ENCODE measurements at places on chromosomes 4 and X.
A peak's percentile ranks its signal among the peaks of the same experiment; 100 is the strongest.

GRCh38 chr4:184755278-184755677 lies 21.4 kb upstream of the CENPU start:
- DNase-seq: no peak

GRCh38 chrX:50114113-50114512 lies 86.7 kb downstream of the AKAP4 start:
- DNase-seq: no peak

DNA sequence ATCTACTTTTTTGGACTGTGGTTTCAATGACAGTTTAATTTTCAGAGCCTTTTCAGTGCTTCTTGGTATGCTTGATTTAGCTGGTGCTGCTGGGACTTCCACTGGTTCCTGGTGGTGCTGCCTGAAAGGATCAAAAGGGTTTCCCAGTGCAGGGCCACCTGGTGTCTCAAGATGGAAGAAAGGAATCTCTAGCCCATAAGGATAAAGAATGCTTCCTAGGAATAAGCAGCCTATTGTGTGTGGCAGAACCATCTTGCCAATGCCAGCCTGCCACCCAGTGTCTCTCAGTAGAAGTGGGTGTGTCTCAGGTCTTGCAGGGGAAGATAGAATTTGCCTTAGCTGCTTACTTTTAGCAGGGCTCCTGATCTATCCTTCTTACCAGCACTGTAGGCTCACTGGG lies 15.0 kb upstream of the RAI2 start:
- no peak for DNase-seq

- DNase-seq: no peak
These were observed 48.7 kb downstream of the DDX60 start for GRCh38 chr4:168269896-168270295.

- DNase-seq: no peak
These were observed 27.6 kb downstream of the MCF2 start for GRCh38 chrX:139680356-139680755.

GRCh38 chrX:76148753-76149152 lies 24.1 kb upstream of the PBDC1 start:
- no peak for DNase-seq

- DNase-seq: no peak
These were observed 26.7 kb downstream of the PIN4 start for GRCh38 chrX:72208126-72208800.

DNA sequence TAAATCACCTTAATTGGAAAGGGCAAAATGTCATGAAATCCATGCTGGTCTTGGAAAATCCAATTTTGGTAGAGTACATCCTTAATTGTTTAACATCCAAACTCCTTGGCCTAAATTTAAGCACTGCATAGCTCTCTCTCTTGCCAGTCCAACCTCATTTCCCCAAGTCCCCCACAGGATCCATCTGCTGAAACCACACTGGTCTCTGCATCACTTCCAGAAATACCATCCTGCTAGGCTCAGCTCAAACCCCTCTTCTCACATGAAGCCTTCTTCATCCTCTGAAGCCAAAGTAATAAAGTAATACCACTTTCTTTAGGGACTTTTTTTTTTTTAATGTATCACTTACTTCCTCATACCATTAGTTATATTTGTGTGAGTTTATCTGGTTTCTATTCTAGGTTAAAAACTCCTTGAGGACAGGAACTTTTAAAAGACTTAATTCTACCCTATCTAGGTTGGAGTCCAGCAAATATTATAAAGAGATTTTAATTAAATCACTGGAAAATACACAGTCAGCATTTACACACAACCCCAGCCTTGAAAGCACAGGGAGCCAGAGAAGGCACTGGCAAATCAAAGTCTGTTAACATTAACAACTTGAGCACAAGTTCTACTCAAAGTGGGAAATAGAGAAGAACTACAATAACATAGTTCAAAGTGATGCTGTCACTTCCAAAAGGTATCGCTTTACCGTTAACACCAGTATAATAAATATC lies 16.7 kb upstream of the KLF3 start:
- no peak for DNase-seq

- DNase-seq: no peak
These were observed 55.4 kb downstream of the CLCN3 start for GRCh38 chr4:169675825-169676224.

DNA sequence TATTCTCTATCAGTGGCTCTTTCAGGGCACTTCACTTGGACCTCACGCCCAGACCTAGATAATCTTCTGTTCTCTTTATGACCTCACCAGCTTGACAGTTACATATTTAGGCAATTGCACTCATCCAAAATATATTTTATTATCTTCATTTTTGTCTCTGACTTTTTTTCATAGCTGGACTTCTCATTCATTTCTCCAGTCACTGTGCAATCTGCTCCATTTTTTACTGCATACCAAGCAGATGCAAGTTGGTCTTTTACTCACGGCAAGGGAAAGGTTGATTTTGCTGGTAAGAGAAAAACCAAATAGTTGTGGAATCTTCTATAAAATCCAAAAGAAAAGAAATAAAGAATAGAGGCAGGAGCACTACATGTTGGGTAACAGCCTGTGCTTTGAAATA lies 31.7 kb downstream of the MAD2L1 start:
- no peak for DNase-seq

DNA sequence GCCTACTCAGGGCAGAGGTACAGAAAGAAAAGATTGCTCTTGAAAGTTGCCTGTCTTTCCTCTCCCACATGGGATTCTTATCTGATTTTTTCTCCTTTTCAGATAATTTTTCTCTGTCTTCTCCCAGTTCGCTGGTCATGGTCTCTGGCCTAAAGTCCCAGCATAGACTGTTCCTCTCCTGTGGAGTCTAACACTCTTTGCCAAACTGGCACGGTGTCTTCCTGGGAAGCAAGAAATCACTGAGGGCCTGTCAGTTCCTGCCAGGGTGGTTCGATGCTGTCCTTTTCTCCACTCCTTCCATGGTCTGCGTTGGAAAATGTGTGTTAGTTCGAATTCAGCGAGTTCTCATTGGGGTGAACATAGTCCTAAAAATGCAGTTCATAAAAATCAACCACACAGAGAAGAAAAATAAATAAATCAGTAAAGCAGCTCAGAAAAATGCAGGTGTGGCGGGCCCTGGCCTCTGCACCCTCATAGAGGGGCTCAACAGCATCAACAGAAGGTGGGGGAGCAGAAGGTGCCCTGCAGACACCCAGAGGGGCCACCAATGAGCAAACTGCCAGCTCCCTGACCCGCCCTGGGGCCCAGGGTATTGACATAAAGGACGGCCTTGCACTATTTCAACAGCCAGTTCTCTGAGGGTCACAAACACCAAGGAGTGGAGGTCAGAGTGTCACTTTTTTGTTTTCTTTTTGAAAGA lies 2.1 kb downstream of the RGN start:
- peak; percentile 81 for DNase-seq

DNA sequence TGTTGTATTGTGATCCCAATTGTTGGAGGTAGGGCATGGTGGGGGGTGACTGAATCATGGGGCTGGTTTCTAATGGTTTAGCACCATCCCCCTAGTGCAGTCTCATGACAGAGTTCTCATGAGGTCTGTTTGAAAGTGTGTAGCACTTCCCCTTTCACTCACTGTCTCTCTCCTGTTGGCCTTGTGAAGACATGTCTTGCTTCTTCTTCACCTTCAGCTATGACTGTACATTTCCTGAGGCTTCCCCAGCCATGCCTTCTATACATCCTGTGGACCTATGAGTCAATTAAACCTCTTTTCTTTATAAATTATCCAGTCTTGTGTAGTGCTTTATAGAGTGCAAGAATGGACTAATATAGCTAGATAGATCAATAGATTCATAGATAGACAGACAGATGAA lies 230.0 kb downstream of the MAGEE1 start:
- DNase-seq: no peak

DNA sequence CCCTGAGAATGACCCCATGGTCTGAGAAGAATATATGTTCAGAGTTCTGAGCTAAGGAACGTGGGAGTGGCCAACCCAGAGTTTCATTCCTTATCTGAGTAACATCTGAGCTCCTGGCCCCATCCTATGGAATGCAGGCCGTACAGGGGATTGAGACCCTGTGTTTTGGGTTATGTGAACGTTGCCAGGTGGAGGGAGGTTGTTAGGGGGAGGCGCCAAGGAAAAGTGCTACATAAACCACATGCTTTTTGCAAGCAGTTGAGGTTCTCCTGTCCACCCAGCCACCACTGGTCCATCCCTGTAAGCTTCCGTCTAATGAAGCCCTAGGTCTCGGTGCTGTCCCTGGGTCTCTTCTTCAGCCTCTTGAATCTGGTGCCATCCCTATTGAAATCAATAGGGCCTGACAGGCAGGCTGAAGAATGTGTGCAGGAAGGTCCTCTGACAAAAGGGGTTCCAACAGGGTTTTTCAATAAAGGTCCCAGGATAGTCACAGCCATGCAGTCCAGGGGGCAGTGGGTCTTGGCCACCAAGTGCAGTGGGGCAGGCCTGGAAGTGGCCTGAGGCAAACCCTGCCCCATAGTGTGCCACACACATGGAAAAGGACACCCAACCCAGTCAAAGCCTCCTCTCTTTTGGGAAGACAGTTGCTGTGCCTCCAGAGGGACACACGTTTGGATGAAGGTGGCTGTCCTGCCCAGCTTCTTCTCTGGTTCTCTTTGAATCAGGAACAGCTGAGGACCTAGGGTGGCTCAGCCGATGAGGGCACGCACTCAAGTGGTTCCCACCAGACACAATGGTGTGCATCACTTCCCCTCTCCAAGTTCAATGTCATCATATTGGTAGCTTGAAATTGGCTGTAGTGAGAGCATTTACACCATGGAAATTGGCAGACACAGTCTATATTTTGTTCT lies 53.5 kb downstream of the HTRA3 start:
- no peak for DNase-seq

DNA sequence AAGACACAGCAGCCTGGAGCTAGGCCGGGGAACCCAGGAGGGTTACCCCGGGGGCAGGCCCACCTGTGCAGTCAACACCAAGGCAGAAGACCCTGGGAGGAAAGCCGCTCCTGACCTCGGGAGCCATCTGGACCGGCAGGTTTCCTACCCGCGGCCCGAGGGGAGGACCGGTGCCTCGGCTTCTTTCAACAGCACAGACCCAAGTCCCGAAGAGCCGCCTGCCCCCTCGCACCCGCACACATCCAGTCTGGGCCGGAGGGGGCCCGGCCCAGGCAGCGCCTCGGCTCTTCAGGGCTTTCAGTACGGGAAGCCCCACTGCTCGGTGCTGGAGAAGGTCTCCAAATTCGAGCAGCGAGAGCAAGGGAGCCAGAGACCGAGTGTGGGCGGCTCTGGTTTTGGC lies 157.8 kb downstream of the SOWAHB start:
- no peak for DNase-seq

DNA sequence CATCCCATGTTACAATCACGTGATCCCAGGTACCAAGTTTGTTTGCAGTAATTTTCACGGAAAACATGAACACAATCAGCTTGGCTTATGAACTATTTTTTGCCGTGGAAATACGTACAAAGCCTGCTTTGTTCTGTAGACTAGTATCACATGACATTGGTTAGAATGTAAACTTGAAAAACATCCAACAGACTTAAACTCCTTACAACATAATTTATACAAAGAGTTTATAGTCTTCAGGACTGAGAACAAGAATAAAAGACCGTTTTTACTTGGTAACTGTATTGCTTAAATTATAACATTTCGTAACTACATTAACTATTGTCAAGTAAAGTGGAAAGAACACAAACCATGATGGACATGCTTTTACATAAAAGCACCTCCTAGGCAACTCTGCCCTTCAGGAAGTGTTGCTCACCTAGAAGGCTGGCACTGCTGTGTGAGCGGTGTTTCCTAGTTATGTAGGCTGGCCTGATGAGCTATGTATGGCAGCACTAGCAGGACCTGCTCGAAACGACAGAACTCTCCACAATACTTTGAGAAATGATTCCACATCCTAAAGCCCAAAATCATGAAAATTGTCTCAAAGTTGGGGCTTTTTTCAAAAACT lies 41.8 kb upstream of the WDR1 start:
- no peak for DNase-seq

- DNase-seq: no peak
These were observed 49.2 kb upstream of the TAB3 start for GRCh38 chrX:30938295-30938694.

DNA sequence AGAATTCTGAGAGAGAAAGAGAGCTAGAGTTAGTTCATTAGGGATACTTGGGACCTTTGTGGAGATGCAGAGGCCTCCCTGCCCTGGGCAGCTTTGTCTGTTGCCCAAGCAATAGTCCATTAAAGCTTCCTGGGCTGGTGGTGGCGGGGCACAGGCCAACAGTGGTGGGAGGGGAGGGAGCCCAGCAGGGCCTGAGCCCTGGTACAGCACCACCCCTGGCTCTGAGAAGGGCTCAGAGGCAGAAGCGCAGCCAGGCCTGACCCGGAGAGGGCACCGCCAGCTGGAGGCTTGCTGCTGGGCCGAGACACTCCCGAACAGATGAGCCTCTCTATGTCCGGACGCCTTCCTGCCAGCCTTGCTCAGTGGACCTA lies 65.3 kb downstream of the EFNB1 start:
- DNase-seq: no peak

DNA sequence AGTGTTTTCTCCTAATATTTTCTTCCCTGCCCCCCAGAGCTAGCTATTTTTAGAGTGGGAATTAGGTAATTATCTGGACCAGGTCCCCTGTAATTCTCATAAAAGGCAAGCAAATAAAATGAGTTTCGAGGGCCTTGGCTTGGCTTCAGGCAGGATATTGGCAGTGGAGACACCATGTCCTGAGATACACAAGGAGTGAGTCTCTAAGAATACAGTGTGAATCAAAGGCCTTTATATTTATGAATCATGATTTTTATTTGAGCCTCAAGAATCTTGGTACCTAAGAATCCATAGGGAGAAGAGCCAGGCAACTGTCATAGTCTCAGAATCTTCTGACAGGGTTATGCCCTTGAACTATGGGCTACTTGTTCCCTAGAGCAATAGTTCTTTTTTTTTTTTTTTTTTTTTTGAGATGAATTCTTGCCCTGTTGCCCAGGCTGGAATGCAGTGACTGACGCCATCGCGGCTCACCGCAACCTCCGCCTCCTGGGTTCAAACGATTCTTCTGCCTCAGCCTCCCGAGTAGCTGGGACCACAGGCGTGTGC lies 205.4 kb downstream of the LDB2 start:
- DNase-seq: no peak

DNA sequence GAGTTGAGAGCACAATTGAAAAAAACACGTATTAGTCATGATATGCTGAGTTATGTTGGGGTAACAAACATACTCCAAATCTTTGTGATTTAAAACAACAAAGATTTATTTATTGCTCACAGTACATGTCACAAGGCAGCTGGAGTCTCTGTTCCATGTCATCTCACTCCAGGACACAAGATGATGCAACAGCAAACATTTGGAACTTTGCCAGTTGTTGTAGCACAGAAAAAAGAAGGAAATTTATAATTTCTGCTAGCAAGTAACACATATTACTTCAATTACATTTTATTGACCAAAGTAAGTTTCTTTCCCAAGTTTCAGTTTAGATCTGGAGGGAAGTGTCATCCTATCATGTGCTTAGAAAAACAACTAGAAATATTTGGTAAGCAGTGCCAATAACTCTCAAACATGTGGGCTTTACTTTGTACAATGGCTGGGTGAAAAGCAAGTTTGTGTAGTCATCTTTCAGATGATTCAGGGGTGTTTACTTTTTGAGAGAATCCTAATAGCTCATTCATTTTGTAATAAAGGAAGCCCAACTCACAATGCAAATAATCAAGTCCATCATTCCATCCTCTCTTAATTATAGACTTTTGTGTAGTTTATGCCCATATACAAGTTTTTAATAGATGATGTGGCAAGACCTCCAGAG lies 452.3 kb downstream of the ZIC3 start:
- DNase-seq: no peak

GRCh38 chr4:173807347-173807746 lies 277.3 kb upstream of the HAND2 start:
- no peak for DNase-seq

Data from right lobe of liver (tissue), 6 donors.